ENCODE measurements at places on chromosomes 4 and X.

GRCh38 chrX:115642895-115643530, 82.0 kb downstream of the PLS3 start:
- DNase-seq: peak; percentile 40

- no peak for DNase-seq
Observed at GRCh38 chrX:66030505-66031317, 9.2 kb downstream of the VSIG4 start.

- no peak for DNase-seq
Observed at GRCh38 chrX:123740536-123740935, 7.7 kb upstream of the THOC2 start.

GRCh38 chr4:89753601-89754066, 83.3 kb downstream of the SNCA start:
- DNase-seq: no peak

- DNase-seq: no peak
Observed at GRCh38 chrX:154727871-154728270, 23.0 kb downstream of the GAB3 start.

GRCh38 chr4:113064244-113064643, 14.8 kb downstream of the ANK2 start:
- no peak for DNase-seq

DNA sequence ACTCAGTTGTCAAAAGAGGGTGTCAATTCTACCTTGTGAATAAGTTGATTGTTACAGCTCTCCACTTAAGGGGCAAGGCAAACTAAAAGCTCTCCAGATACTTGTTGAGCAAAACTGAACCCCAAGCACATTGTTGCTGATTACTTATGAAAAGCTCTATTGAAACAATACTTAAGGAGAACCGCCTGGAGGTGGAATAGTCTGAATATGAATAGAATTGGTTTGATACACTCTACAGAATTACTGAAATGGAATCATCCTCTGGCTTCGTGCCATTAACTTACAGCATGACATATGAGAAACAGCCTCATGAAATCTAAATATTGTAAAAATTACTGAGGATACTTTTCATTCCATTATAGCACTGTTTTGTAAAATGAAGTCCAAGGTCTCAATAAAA, 127.0 kb upstream of the SH3RF1 start:
- no peak for DNase-seq

- no peak for DNase-seq
Observed at GRCh38 chr4:186150926-186151325, 40.4 kb upstream of the CYP4V2 start.

GRCh38 chr4:85459736-85460135, 15.2 kb upstream of the ARHGAP24 start:
- no peak for DNase-seq

DNA sequence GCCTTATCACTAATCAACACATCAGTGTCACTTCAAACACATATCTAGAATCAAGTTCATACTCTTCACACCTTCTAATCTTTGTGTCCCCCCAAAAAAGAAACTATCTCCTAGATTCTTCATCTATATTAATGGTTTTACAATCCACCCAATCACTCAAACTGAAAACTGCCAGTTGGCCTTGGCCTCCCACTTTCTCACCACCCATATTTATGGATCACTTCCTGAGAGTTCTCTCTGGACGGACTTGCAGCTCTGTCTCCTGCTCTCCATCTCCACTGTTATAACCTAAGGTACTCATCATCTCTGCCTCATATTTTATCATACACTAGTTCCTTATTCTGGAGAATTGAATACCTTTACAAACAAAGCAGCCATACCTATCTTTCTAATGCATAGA, 106.1 kb upstream of the ATOH1 start:
- no peak for DNase-seq

- DNase-seq: no peak
Observed at GRCh38 chrX:118872102-118872566, 48.5 kb downstream of the ZCCHC12 start.

DNA sequence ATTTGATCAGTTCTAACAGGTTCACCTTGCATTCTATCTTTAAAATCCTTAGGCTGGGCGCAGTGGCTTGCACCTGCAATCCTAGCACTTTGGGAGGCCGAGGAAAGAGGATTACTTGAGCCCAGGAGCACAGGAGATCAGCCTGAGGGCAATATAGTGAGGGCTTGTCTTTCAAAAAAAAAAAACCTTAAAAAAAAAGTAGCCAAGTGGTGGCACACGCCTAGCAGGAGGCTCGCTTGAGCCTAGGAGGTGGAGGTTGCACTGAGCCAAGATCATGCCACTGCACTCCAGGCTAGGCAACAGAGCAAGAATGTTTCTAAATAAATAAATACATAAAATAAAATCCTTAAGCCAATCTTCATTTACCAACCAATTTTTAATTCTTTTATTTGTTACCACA, 75.6 kb downstream of the PRSS12 start:
- no peak for DNase-seq

DNA sequence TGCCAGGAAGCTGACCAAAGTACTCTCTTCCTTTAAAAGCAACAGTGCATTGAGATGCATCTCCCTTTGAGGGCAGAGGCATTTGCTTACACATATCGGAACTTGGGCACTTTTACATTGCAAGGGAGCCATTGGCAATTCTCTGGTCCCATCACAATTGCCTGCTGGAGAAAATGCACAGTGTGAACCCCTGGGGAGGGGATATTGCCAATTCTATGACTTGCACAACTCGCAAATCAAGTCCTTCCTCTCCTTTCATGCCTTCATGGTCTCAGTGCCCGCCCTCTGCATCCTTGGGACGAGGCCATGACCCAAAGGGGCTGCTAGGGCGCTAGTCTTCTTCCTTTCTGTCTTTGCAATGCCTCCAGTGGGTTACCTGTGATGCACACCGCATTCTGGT, 14.9 kb upstream of the PDZD4 start:
- DNase-seq: no peak

GRCh38 chr4:10612476-10612875, 72.1 kb downstream of the CLNK start:
- DNase-seq: no peak

- no peak for DNase-seq
Observed at GRCh38 chr4:165877286-165877685, 4.2 kb downstream of the TLL1 start.

- no peak for DNase-seq
Observed at GRCh38 chr4:141132072-141132708, 1.1 kb downstream of the RNF150 start.

DNA sequence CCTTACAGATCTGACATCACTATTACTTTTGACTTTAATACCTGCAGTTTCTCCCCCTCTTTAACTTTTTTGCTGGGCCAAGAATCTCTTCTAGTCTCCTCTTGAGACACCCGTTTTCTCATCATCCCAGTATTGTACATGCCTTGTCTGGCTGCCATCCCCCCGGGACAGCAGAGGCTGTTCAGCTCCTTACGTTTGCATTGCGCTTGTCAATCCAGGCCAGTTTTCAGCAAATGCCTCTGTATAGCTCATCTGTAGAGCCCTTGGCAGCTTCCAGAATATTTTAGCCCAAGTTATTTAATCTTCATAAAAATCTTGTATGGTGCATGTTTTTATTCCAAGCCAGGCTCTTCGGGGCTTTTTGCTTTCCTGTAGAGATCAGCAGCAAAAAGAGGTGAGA, 22.3 kb upstream of the HOPX start:
- no peak for DNase-seq

GRCh38 chr4:41734371-41734770, 14.2 kb downstream of the PHOX2B start:
- DNase-seq: no peak

- DNase-seq: no peak
Observed at GRCh38 chr4:152232271-152232670, 303.6 kb downstream of the FBXW7 start.

DNA sequence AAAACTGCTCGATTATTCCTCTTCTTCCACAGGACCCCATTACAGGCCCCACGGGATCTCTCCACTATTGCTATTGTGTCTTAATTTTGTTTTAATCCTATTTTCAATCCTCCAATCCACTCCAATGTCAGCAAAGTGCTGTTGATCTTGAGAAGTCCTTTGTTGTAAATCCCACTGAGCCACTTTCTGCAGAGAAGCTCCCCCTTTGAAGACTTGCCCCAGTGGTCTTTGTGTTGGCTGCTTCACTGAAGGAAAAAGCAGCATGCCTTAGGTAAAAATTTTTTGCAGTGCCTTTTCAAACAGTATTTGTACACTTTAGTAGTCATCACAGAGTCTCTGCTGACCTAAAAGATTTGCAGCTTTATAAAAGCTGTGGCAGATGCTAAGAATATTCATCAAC, 252.0 kb upstream of the SLC7A11 start:
- no peak for DNase-seq

DNA sequence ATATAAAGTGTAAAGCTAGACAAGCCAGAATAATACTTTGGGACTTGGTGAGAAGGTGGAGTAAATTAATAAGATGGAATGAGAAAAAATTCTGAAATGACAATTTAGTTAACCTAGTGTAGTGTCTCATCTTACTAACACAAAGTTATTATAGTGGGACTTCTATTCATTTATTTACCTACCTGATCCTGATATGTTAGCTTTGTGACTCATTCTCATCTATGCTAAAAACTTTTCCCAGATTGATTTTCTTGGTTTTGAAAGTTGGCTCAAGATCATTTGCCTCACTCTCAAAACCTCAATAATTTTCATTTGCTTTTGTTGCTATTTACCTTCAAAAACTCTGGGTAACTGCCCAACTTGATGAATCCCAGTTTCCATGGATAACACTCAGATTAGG, 698.6 kb downstream of the SH3BGRL start:
- DNase-seq: no peak

DNA sequence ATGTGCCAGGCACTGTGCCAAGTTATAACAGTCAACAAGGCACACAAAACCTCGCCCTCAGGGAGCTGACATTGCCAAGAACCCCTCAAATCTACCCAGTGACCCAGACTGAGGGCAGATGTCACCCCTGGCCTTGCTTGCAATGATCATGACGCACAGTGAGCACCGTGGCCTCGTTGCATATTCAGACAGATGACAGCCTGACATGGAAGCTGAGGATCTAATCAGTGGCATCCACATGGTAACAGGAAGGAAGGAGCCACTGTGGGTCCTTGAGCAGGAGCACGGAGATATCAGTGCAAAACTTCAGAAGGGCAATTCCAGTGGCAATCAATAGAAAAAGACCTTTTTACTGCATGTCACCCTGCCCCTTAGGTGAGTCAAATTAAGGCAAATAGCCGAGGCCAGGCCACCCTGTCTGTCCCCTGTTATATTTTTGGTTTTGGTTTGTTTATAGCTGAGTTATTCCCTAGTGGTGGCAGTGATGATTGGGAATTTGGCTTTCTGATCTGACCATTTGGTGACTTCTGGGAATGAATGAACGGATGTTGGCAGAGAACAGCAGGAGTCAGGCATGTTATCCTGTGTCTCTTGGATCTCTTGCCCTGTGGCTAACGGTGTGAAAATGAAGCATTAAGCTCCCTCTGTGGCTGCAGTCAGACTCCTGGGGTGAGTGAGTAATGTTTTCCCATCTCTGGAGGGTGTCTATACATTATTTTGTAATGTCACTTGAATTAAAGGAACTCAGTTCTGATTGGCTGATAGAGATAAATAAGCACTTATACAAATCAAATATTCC, 20.4 kb downstream of the WDR13 start:
- DNase-seq: peak; percentile 35

GRCh38 chr4:60223208-60223923, 976.8 kb upstream of the ADGRL3 start:
- DNase-seq: no peak

DNA sequence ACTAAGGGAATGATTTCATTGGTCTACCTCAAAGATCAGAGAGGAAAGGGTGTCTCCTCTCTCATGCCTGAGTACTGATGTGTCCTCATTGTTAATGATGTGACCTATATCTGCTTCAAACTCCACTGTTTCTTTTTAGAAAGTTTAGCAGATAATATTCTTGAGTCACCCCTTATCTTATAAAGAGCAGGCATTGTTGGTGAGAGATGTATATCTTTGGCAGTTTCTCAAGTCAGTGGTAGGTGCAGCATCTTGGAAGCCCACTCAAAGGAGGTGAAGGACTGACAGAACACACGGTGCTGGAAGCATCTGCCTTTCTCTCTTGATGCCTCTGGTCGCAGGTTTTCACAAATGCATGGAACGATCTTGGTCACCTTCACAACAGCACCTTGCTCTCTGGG, 71.2 kb downstream of the ZNF518B start:
- no peak for DNase-seq

GRCh38 chrX:132751063-132751690, 207.3 kb downstream of the HS6ST2 start:
- no peak for DNase-seq

GRCh38 chrX:134482371-134482770, 22.4 kb downstream of the HPRT1 start:
- DNase-seq: no peak

DNA sequence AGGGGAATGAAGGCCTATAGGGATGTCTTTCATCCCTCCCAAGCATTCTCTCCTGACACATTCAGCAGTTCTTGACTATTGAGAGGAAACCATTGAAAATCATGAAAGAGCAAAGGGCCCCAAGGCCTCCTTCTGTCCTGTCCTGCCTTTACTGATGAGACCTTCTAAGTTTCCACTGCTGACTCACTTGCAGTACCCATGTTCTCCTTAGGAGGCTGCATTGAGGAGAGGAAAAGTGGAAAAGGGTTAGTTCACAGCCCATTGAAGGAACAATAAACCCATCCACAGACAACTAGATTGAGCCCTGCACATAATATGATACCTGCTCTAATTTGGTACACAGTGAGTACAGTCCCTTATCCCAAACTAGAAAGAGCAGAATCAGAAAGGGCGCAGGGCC, 115.1 kb upstream of the PNPLA4 start:
- no peak for DNase-seq
